ENCODE measurements at places on chromosomes 11 and 22.

DNA sequence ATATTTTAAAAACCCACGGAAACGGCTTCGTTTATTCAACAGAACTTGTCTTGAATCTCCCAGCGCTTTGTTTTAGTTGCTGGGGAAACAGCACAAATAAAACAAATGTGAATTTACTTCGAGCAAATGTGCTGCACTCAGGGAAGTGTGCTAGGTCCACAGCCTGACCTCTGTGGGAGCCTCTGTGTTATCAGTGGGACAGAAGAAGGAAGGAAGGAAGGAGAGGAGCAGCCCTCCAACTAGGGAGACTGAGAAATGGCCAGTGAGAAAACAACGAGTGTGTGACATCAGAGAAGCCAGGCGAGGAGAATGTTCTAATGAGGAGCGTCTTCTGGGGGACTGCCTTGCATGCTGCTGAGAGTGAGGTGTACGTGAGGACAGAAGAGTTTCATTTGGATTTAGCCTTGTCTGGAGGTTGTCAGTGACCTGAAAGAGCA is 42.7 kb downstream of the PPP6R3 start:
- no peak for DNase-seq

DNA sequence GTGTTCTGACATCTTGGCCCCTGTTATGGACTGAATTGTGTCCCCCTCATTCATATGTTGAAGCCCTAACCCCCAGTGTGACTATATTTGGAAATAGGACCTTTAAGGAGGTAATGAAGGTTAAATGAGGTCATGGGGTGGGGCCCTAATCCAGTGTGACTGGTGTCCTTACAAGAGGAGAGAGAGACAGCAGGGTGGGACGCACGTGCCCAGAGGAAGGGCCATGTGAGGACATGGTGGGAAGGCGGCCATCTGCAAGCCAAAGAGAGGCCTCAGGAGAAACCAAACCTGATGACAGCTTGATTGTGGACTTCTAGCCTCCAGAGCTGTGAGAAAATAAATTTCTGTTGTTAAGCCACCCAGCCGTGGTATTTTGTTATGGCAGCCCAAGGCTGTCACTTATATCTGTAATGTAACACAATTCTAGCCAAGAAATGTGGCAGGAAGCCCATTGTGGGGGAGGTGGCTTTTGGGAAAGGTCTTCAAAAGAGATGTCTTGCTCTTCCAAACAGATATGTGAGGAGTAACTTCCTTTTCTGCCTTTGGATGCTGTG is 23.7 kb downstream of the SLC22A6 start:
- DNase-seq = no peak

DNA sequence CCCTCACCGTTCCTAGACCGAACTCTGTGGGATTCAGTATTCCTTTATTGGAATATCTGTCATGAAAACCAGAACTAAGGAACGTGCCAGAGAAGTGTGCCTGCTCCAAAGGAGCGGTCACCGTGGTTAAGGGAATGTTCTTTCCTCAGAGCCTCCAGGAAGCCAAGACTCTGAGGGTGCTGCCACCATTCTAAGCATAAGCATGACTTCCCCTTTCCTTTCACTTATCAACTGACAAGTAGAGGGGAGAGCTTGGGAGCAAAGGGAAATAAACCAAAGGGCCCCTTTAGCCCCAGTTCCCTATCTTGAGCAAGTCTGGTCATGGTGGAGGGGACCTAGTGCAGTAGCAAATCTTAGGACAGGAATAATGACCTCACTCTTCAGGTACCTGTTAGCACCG is 26.8 kb downstream of the CTR9 start:
- DNase-seq = no peak

DNA sequence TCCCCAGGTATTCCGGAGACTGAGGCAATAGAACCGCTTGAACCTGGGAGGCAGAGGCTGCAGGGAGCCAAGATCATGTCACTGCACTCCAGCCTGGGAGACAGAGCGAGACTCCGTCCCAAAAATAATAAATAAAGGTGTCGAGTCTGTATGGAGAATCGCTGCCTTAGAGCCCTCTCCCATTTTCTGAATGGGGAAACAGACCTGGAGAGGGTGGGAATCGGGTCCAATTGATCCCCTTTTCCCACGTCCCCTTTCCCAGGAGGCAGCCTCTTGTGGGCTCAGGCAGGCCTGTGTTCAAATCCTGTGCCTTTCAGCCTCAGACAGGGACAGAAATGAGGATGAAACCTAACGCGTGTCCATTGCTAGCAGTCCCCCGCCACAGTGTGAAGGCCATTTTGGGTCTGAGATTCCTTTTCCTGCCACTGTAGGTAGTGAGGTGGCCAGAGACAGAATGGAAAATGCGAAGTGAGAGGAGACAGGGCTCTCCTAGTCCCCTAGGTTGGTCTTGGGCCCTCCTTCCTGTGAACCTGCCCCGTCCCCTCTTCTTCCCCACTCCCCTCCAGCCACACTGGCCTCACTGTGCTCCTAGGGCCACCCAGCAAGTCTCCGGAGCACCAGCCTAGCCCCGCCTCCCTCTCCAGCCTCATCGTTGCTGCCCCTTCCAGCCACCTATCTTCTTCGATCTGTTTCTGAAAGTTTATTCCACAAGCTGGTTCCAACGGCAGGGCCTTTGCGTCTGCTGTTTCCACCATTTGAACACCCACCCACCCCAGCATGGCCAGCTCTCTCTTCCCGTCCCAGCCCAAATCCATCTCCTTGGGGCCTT is 2.7 kb upstream of the POLDIP3 start:
- DNase-seq = no peak

GRCh38 chr11:48033918-48034341 is 53.6 kb downstream of the PTPRJ start:
- DNase-seq = no peak

DNA sequence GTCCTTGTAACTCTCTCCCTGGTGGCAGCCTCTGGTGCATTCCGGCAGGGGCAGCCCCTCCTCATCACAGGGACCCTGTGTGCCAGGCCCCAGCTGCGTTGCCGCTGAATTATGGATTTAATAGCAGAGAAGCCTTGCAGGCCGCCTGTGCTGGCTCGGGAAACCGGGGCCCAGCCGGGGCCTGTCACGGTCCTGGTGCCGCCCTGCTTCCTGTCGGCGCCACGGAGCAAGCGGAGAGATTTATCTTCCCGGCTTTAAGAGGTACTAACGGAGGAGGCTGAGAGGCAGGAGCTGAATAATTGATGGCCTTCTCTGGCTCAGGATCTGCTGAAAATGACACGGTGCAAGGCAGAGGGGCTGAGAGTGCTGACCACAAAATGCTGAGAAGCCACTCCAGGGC is 54.0 kb upstream of the CCDC188 start:
- no peak for DNase-seq
